Forelimb muscle (tissue), 1 donor: ENCODE measurements at places on chromosomes 2 and 18. TPM values are rescaled to one million over a fixed set of nuclear protein-coding genes. Genes with fewer than 3 reads are reported as not detected.

DNA sequence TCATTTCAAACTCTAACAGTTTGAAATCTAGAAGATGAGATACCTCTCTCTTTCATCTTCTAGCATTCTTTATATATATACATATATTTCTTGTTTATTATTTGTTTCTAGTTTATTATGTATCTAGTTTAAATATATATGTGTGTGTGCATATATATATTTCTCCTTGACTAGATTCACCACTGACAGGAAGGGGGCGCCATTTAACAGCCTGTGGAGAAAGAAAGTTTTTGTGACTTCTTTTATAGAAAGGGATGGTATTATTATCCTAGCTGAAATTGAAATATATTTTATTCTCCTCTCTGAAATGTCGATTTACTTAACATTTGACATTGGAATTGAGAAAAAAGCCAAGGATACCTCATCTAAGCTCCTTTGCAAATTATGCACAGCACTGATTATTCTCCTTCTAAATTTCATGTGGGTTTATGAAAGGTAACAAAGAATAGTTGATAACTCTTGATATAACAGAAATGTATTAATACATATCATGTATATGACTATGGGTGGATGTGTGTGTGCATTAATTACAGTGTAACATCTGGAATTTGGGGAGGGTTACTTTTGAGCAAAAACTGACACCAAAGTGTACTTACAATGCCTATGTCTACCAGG lies 160.7 kb upstream of the NT5C1B start:
- DNase-seq = no peak

DNA sequence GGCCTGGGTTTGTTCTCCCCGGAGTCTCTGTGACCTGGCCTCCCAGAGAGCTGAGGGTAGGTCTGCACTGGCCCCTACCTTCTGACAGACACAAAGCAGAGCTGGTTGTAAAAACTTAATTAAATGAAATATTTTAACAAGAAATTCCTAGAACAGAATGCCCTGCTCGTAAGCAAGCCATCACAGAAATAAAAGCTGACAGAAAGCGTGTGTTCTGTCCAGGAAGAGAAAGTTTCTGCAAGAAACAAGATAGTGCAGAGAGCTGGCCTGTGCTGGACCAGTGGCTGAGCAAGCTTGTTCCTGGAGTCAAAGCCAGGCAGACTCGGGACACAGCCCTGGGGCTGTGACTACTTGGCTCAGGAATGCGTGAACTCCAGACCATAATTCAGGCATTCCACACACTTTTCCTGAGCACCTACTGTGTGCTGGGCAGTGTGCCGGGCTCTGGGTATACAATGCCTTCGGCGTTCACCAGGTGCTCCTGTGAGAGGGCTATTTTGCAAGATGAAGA lies 51.6 kb downstream of the APOB start:
- no peak for DNase-seq

GRCh38 chr2:134217351-134217750 lies 36.5 kb upstream of the MGAT5 start:
- DNase-seq = no peak

GRCh38 chr2:106649306-106649705 lies 162.1 kb downstream of the CD8B2 start:
- DNase-seq = no peak

GRCh38 chr18:26510337-26510736 lies 38.0 kb downstream of the KCTD1 start:
- DNase-seq = no peak

GRCh38 chr2:223929571-223930102 lies 15.5 kb downstream of the WDFY1 start:
- no peak for DNase-seq

- DNase-seq = no peak
These were observed at the start of gene BOK for GRCh38 chr2:241558532-241559322. Gene BOK (plus strand): TSS chr2:241558745. CDS start chr2:241559484, 739 bp downstream.

DNA sequence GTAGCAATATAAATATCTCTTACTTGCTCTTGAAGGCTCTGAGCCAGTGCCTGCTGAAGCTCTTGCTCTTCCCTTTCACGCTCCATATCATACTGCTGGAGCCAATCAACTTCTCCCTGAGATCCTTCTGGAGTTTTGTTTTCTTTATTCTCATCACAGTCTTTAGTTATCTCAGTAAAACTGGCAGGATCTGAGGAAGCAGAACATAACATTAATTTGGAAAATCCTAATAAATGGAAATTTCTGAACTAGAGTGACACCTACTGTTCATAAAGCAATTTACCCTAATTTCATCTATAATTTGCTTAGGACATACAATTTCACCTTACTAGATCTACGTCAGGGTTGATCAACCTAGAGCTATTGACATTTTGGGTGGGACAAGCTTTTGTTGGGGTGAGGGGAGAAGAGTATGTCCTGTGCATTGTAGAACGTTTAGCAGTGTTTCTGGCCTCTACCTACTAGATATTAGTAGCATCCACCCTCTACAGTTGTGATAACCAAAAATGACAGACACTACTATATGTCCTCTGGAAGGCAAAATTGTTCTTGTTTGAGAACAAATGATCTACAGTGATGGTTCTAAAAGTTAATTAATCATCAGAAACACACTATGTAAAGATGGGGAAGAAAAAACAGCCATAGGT lies 47.2 kb downstream of the VIL1 start:
- DNase-seq = peak; percentile 26

DNA sequence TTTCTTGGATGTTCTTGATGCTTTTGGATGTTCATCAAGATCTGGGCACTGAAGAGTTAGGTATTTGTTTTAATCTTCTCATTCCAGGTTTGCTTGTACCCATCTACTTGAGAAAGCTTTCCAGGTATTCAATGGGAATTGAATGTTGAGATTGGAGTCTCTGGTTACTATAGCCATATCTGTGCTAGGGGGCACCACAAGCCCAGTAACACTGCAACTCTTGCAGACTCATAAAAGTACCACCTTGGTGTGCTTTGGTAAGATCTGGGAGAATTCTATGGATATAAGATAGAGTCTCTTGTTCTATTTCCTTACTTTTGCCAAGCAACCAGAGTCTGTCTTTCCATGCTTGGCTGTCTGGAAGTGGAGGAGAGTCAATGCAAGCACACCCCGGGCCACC lies 518.9 kb upstream of the VRK2 start:
- DNase-seq = no peak

- no peak for DNase-seq
These were observed 307.8 kb downstream of the NDUFA10 start for GRCh38 chr2:239717319-239717675.

GRCh38 chr2:102703748-102704147 lies 58.1 kb upstream of the TMEM182 start:
- no peak for DNase-seq

DNA sequence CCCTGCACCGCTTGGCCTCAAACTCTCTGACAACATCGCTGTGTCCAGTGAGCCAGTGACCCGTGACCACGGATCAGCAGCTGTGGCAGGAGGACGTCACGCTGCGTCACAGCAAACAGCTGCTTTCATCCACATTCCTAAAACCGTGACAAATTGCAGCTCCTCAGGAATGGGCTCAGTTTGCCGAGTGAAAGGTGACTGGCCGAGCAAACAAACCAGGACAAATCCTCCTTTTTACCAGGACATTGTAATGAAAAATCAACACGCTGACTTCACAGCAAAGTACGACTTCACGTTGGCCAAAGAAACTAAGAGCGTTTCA lies 57.6 kb downstream of the PXDN start:
- DNase-seq = no peak

DNA sequence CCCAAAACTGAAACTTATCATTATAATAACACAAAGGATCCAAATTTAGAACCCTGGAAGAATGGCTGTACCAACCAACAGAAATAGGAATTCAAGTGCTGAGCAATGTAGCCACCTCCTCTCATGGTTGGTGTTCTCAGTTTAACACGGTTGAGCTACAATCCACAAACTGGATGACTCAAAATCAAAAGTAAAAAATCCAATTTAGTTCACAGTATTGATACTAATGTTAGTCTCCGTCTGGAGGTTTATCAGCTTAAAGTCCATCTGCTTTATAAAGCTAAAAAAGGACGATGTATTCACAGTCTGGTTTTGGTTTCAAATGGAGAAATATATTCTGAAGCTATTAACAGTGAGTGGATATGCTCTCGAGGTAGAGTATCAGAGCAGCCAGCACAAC lies 40.5 kb downstream of the CNTNAP5 start:
- DNase-seq = no peak

GRCh38 chr18:5311301-5311989 lies 15.9 kb upstream of the ZBTB14 start:
- no peak for DNase-seq

LYPD6B gene
- not detected for polyA plus RNA-seq

HAT1 gene
- 35.9 TPM for polyA plus RNA-seq

IL1F10 gene
- polyA plus RNA-seq = not detected

GALNT3 gene
- polyA plus RNA-seq = 0.97 TPM

AGXT gene
- not detected for polyA plus RNA-seq

MC2R gene
- 0.09 TPM for polyA plus RNA-seq

TUBA3E gene
- not detected for polyA plus RNA-seq

ESPNL gene
- polyA plus RNA-seq = 2.6 TPM
